SK-N-SH treated with all-trans-retinoic acid at 6 μM for 48 hours (cell line): ENCODE measurements at places on chromosomes 2 and 18.

- no peak for ATAC-seq
These were observed 43.6 kb upstream of the TCF7L1 start for GRCh38 chr2:85089585-85089984.

DNA sequence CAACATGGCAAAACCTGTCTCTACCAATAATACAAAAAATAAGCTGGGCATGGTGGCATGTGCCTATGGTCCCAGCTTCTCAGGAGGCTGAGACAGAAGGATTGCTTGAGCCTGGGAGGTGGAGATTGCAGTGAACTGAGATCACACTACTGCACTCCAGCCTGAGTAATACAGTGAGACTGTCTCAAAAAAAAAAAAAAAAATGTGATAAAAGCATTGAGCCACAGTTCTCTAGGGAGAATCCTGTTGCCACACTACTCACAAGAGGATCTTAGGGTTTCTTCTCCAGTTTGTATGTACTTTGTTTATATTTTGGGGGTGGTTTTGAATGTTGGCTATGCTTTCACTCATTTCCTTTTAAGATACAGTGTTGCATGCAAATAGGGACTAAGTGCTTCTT is 62.0 kb downstream of the TMEM185B start:
- ATAC-seq: no peak

DNA sequence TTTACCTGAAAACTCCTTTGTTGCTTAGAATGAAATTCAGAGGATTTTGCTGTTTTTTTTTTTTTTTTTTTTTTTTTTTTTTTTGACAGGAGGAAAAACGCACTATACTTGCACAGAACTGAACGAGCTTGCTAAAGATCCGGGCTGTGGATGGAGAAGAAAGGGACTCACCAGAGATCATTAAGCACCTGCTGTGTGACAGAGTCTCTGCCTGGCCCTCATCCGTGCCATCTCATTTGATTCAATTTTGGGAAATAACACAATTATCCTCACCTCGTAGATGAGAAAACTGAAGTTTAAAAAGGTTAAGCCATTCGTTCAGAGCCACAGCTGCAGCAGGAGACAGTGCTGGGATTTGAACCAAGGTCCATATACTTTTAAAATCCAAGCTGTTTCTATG is 775.4 kb upstream of the ID2 start:
- no peak for ATAC-seq

- ATAC-seq: no peak
These were observed 49.8 kb upstream of the IL1RL1 start for GRCh38 chr2:102261467-102262135.

DNA sequence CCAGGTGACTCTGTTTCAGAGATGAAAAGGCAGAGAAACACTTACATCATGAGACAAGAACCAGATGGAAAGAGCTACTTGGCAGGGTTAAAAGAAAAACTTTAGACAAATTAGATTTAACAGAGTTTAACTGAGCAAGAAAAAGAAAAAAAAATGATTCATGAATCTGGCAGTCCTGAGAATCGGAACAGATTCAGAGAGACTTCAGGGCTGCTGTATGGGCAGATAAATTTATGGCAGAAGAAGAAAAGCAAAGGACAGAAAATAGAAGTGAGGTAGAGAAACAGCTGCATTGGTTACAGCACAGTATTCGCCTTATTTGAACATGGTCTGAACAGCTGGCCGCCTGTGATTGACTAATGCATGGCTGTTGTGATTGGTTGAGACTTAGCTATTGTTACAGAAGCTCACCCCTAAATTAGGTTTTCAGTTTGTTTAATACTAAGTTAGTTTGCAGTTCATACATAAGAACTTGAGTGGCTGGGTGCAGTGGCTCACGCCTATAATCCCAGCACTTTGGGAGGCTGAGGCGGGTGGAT is 43.0 kb upstream of the RHOB start:
- peak; percentile 79 for ATAC-seq

DNA sequence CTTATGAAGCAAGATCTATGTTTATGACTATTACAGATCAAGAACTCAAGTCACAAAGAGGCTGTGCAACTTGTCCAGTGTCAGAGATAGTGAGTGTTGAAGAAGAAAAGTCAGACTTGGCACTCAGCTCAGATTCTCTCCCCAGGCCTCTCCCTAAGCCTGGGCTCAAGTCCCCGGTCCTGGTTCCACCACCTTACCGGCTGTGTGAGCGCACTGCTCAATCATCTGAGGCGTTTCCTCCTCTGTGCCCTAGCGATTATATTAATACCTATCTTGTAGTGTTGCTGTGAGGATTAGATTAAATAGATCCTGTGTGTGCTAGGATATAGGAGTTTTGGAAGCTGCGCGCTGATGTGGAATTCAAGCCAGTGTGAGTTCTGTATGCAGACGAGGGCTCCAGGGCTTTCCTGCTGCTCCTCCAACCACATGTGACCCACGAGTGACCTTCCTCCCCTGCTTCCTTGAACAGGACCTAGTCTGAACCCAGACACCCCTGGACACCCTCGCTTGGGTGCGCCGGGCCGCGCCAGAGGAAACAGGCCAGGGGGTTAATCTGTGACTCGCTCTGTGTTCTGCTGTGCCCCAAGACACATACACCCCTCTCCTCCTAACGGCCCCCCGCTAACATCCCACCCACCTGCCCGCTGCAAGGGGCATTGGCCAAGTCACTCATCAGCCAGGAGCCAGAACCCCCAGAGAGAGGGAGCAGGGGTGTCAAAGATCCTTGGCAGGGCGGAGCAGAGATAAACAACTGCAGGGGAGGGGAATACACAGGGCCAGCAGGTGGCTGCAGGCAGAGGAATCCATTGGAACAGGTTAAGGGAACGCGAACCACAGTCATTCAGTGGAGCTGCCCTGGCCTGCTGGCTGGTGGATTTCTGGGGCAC is 38.3 kb downstream of the TNS1 start:
- ATAC-seq: peak; percentile 30; the same call in 2 of the 3 replicates

- ATAC-seq: peak; percentile 85
These were observed 45.9 kb downstream of the HS1BP3 start for GRCh38 chr2:20604951-20605381.

- no peak for ATAC-seq
These were observed 559.8 kb upstream of the FANCL start for GRCh38 chr2:58800881-58801280.

GRCh38 chr2:47260971-47261370 is 105.9 kb upstream of the STPG4 start:
- no peak for ATAC-seq

GRCh38 chr2:25878361-25879132 is at the start of gene ASXL2:
Gene ASXL2 (minus strand): TSS chr2:25878487. CDS start chr2:25878222, 265 bp downstream.
- ATAC-seq: peak; percentile 93

- peak; percentile 94 for ATAC-seq
These were observed at the start of gene UBXN4 for GRCh38 chr2:135741395-135742324. Gene UBXN4 (plus strand): TSS chr2:135741855. CDS start chr2:135741930, 75 bp downstream.

GRCh38 chr2:119448427-119449141 is 16.9 kb downstream of the TMEM37 start:
- ATAC-seq: no peak

- ATAC-seq: no peak
These were observed at the start of gene ARHGAP15 for GRCh38 chr2:143128681-143129580. Gene ARHGAP15 (plus strand): TSS chr2:143129419.

DNA sequence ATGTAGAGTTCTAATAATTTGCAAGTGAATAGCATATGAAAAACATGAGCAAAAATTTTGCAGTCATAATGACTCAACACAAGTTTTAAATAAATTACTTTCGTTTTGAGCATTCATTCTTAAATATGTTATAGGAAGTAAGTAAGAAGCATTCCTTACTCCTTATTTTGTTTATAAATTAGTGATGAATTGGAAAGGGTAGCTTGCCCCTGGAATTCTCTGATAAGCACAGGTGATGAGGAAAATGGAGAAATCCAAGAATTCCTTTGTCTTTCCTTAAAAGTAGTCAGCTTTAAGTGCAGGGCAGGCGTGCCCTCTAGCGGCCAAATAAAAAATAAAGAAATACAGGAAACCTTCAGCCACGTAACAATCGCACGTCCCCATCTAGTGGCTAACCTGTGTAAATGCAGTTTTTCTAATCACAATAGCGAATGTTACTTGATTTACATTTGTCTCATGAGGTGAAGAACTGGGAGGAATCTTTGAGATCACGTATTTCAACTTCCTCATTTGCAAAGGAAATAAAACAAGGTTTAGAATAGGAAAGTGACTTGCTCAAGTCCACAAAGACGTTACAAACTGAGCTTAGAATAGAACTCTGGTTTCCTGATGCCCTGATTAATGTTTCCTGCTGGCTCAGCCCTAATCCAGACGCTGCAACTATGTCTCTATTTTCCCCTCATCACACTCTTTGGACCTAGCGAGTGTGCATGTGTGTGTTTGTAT is 47.2 kb upstream of the ZNG1B start:
- ATAC-seq: peak; percentile 93

DNA sequence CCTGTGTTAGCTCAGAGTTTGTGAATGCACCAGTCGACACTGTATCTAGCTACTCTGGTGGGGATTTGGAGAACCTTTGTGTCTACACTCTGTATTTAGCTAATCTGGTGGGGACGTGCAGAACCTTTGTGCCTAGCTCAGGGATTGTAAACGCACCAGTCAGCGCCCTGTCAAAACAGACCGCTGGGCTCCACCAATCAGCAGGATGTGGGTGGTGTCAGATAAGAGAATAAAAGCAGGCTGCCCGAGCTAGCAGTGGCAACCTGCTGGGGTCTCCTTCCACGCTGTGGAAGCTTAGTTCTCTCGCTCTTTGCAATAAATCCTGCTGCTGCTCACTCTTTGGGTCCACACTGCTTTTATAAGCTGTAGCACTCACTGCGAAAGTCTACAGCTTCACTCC is 324.2 kb downstream of the RAD51AP2 start:
- no peak for ATAC-seq

GRCh38 chr2:96817882-96818281 is 1.8 kb downstream of the CNNM3 start:
- ATAC-seq: no peak

DNA sequence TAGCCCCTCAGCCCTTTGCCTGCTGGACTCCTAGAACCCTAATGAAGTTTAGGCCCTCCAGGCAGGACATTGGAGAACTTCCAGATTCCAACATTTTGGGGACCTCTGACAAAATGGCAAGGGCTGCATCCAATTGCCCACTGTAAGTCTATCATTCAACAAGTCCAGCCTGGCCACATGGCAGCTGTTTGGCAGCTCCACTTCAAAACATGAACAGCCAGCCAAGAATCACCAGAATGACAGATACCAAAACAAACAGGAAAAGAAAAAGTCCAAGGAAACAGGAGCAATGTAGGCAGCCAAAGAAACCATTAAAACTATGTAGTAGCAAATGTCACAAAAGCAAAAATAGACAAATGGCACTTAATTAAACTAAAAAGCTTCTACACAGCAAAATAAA is 25.5 kb downstream of the SLC4A5 start:
- ATAC-seq: no peak

DNA sequence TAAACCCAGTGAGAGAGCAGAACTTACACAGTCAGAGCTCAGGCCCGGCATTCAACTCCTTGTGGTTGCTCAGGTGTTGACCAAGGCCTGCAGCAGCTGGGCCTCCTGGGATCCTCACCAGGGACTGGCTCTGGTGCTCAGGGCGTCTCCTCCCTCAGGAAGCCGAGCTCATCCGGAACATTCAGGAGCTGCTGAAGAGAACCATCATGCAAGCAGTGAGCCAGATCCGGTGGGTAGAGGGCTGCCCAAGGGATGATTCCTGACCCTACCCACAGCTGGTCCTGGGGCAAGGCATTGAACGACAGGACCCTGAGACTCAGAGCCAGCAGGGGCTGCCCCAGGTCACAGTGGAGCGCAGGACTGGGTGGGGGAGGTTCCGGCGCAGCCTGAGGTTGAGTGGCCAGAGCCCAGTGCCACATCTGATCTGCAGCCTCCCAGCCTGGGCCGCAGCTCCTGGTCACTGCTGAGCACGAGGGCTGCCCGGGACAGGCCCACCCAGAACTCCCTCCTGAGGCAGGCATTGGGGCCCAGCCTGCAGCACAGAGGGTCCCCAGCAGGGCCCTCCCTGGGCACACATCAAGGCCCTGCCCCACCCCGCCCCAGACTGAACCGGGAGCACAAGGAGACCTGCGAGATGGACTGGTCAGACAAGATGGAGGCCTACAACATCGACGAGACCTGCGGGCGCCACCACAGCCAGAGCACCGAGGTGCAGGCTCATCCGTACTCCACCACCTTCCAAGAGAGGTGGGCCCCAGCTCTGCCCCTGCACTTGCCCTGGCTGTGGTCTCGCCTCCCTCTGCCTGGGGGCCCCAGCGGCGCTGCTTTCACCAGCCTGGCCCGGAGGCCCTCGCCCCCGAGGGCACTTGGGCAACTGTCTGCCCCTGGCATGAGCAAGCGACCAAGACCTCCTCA is 2.4 kb downstream of the TEKT4 start:
- ATAC-seq: peak; percentile 25

- no peak for ATAC-seq
These were observed 189.9 kb upstream of the DCC start for GRCh38 chr18:52150050-52150449.

- ATAC-seq: no peak
These were observed 680 bp downstream of the ASNSD1 start for GRCh38 chr2:189661957-189662321.

DNA sequence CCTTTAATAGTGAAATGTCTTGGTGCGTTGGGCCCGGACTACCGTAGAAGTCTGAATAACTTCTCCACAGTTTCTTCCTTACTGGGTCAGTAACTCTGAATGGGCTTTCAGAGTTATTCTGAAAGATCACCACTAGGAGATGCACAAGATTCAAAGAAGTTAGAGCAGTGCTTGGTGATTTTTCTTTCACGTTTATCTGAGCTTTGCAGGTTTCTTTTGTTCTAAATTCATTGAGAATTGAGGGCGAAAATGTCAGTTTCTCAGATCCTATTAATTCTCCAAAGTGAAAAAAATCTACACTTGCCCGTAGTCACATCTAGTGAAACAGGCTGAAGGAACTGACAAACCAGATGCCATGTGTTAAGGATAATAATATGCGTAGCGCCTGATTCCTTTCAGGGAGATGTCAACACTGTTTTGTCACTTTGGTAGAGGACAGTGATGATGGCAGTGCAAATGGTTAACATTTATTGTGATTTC is 70.1 kb downstream of the QPCT start:
- ATAC-seq: peak; percentile 91

GRCh38 chr18:62942578-62942977 is 227.2 kb downstream of the PHLPP1 start:
- ATAC-seq: no peak

GRCh38 chr2:50547521-50547920 is 484.4 kb downstream of the NRXN1 start:
- ATAC-seq: no peak
